Left lung (tissue), 14 donors: ENCODE measurements at places on chromosomes 12 and 14. TPM values are rescaled to one million over a fixed set of nuclear protein-coding genes. Genes with fewer than 3 reads are reported as not detected.

Gene C12orf50
- total RNA-seq, result 0.12 TPM

Gene C3AR1
- total RNA-seq, result 66.4 TPM

Gene CLEC4D
- total RNA-seq, result 0.35 TPM

DNA sequence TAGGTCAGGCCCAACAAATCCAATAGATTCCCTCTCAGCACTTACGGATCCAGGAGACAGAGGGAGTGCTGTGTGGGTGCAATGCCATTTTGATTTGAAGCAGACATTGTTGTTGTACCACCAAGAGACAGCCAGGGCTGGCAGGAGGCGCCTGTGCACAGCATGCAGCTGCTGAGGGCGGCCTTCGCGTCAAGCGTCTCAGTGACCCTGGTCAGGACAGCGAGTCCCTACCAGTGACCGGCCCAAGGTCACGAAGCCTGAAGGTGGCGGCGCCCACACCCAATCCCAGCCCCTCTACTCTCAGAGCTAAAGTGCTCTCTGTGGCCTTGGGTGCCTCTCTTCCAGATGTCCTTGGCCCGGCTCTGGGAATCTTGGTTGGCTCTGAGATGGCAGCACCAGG is 40.5 kb downstream of the PRMT8 start:
- no peak overlapping the region for H3K4me3 ChIP-seq
- no peak for DNase-seq
- peaks cover 4% of the 10 kb centered on the region for H3K27me3 ChIP-seq
- no peaks in the 10 kb centered on the region for H3K36me3 ChIP-seq

DNA sequence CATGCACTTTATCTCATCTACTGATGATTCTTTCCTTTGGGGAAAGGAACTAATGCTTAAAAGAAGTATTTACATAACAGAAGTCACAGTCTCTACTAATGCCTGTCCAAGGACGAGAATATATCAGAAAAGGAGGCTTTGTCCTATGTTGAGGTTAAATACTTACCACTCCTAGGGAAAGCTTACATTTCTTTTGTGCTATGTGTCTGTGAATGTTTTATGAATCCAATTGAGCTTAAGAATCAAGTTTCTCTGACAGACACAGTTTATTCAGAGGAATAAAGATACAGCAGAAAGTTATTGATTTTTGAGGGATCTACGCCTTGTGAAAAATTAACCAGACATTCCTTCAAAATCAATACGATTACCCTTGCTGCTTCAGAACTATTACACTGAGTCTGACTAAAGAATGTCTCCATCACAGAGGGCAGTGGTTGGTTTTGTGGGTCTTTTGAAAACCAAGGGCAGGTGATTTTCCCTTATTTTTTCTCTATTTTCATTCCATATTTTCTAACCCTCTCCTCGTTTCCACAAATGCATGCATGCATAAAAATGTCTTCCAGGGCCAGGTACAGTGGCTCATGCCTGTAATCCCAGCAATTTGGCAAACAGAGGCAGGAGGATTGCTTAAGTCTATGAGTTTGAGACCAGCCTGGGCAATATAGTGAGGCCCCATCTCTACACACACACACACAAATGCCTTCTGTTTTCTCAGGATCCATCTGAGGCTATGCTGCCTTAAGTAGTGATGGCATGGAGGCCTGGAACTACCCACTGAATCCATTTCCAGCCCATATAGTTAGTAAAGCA is 1095.1 kb downstream of the GALC start:
- H3K36me3 ChIP-seq, result no peaks in the 10 kb centered on the region
- no peaks in the 10 kb centered on the region for H3K27me3 ChIP-seq
- DNase-seq, result no peak
- no peaks in the 10 kb centered on the region for H3K4me1 ChIP-seq

DNA sequence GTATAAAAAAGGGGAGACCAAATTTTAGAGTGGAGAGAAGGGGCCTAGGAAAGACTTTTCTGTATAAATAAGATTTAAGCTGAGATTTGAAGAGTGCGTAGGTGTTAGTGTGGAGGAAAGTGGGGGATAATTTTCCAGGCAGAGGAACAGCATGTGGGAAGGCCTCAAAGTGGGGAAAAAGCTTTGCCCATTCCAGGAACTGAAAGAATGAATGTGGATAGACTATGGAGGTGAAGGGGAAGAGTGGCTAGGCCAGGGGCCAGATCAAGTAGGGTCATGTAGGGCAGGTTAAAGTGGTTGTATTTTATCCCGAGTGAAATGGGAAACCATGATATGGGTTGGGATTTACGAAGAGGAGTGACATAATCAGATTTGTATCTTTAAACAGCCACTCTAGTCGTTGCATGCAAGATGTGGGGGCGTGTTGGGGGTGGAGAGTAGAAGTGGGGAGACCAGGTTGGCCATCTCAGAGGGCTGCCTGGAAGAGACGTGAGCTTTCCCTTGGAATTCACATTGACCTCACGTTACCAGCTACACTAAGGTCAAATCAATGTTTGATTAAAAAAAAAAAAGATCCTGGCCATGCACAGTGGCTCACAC is 3.3 kb downstream of the ZNF664 start:
- H3K4me3 ChIP-seq, result no peak overlapping the region
- no peaks in the 10 kb centered on the region for H3K36me3 ChIP-seq
- DNase-seq, result no peak
- H3K4me1 ChIP-seq, result peaks cover 6% of the 10 kb centered on the region
- no peak overlapping the region for H3K27ac ChIP-seq

- H3K4me3 ChIP-seq, result no peak overlapping the region
- H3K36me3 ChIP-seq, result no peaks in the 10 kb centered on the region
- no peak overlapping the region for H3K27ac ChIP-seq
- H3K4me1 ChIP-seq, result no peaks in the 10 kb centered on the region
- DNase-seq, result no peak
These were observed 79.0 kb downstream of the IFNG start for GRCh38 chr12:68080577-68080976.

- DNase-seq, result no peak
- H3K27ac ChIP-seq, result no peak overlapping the region
- H3K4me3 ChIP-seq, result no peak overlapping the region
- H3K4me1 ChIP-seq, result peaks cover 15% of the 10 kb centered on the region
- no peaks in the 10 kb centered on the region for H3K27me3 ChIP-seq
These were observed 26.1 kb upstream of the ETV6 start for GRCh38 chr12:11623382-11623781.
